ENCODE measurements at places on chromosomes 13 and 19. TPM values are rescaled to one million over a fixed set of nuclear protein-coding genes. Genes with fewer than 3 reads are reported as not detected.

GRCh38 chr19:16363133-16363851, 38.7 kb downstream of the KLF2 start:
- DNase-seq: no peak

Gene KIR3DL2
- not detected for total RNA-seq

DNA sequence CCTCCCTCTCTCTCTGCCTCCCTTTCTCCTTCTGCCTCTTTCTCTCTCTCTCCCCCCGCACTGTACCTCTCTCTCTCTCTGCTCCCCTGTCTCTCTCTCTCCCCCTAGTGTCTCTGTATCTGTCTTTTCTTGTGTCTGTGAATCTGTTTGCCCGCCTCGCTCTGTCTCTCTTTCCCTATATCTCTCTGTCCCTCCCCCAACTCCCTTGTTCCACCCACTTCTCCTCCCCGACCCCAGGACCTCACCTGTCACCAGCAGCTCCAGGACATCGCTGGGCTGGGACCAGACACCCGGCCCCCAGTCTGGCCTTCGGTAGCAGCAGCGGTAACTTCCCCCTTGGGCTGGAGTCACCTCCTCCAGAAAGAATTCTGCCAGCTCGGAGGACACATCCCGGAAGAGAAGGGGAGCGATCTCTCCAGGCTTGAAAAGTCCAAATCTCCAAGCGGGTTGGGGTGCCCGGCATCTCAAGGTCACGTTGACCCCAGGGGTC, 3.9 kb downstream of the OSCAR start:
- DNase-seq: no peak

DNA sequence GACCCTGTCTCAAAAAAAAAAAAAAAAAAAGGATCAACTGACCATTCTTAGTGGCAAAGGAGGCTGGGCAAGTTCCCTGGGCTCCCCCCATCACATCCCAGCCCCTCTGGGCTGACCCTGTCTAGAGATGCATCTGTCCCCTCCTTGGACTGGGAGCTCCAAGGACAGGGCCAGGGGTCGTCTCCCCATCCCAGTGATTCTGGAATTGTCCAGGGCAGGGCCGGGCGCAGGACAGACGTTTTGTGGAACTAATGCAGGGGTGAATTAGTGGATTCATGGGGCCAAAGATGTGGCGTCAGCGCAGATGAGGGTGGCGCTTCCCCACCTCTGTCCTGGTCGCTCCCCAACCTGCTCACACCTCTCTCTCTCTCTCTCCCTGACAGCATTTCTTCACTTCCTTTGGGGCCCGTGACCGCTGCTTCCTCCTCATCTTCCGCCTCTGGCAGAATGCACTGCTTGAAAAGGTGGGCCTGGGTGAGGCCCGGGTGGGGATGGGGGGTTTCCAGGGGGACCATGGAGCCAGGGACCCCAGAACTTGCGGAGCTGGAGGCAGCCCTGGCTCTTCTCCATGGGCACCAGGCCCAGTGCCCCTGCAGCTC, 11.1 kb downstream of the GRAMD1A start:
- no peak for DNase-seq

GRCh38 chr19:45473682-45474605, 6.1 kb downstream of the FOSB start:
- DNase-seq: no peak

Gene APOC4
- total RNA-seq: not detected

Gene PEAK3
- total RNA-seq: 2.6 TPM

DNA sequence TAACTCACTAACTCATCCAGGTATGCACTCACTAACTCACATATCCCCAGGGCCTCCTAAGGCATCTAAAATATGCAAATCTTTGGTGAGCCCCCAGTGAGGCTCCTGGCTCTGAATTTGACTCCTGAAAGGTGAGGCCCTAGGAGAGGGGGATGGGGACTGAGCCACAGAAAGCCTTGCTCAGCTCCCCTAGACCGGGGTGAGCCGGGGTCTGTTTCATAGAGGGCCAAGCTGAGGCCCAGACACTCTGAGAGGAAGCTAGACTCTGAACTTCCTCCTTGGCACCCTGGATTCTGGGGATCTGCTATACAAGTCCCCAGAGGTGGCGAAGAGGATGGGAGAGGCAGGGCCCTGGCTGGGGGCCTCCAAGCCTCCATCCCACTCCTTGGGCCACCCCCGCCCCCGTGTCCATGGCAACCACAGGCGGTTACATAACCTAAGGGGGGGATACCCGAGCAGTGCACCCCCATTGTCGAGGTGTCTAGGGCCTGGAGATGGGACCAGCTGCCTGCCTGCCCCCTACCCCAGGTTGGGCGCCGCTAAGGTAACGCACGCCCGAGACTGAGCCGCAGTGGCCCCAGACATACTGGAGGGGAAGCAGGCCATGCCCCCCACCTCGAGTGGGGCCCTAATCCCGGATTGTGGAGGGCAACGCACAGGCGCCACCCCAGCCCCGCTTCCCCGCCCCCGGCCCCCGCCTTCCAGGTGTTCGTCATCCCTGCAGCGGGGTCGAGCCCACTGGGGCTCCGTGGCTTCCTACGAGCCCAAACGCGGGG, 646 bp downstream of the ABHD8 start:
- no peak for DNase-seq

Gene ABCA7
- 19.9 TPM for total RNA-seq

DNA sequence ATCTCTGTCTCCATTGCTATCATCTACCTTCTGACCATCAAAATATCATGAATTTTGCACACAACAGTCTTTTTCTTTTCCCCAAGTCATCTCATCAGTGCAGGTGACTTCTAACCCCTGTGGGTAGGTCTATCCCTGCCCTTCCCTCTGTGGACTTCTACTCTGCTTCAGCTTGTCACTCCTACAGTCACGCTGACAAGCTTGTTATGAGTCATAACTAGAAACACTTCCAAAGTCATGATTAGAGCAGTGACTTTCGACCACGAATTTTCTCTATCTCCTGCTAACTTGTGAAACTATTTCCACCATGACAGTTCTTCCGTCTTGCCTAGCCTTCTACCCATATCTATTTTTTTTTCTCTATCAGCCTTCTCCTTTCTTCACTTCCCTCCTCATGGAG, 343.7 kb upstream of the ARGLU1 start:
- DNase-seq: no peak

Gene EBI3
- total RNA-seq: 5.8 TPM

DNA sequence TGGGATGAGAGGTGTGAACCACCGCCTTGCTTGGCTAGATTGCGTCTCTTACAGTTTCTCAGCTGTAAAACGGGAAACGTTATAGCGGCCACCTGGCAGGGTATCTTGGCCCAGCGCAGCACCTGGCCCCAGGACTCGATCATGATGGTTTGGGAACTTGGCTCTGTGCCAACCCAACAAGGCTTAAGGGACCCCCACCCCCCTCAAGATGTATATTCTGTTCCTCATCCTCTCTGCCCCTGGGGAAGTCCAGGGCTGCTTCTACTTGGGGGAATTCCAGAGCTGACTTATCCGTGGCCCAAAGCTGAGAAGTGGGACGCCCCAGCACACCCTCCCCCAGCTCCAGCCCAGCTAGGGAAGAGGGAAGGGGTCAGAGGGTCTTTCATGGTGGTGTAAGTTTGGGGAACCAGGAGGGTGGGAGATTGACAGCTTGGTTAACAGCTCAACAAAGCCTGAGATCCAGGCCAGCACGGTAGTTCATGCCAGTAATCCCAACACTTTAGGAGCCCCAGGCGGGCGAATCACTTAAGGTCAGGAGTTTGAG, 695 bp downstream of the ICAM1 start:
- DNase-seq: no peak

Gene DAND5
- total RNA-seq: not detected

Gene KLK3
- not detected for total RNA-seq

DNA sequence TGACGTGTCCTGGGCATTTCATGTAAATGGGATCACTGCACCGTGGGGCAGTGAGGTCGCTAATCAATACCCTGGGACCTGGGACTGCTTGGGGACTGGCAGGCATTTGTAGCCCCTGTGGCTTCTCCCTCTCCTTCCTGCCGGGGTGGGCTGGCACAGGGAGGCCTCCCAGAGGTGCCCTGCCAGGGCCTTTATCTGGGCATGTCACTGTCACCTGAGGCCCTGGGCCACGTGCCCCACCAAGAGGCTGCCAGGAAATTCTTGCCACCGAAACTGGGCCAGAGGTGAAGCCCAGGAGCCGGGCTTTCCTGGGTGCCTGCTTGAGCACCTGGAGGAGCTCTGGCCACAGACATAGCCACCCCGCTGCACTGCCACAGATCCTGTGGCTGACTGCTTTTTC, 1.8 kb upstream of the NMRK2 start:
- no peak for DNase-seq

GRCh38 chr19:539429-540030, 4.3 kb upstream of the GZMM start:
- DNase-seq: no peak

- DNase-seq: no peak
These were observed 47.1 kb downstream of the MLLT1 start for GRCh38 chr19:6232601-6233055.

DNA sequence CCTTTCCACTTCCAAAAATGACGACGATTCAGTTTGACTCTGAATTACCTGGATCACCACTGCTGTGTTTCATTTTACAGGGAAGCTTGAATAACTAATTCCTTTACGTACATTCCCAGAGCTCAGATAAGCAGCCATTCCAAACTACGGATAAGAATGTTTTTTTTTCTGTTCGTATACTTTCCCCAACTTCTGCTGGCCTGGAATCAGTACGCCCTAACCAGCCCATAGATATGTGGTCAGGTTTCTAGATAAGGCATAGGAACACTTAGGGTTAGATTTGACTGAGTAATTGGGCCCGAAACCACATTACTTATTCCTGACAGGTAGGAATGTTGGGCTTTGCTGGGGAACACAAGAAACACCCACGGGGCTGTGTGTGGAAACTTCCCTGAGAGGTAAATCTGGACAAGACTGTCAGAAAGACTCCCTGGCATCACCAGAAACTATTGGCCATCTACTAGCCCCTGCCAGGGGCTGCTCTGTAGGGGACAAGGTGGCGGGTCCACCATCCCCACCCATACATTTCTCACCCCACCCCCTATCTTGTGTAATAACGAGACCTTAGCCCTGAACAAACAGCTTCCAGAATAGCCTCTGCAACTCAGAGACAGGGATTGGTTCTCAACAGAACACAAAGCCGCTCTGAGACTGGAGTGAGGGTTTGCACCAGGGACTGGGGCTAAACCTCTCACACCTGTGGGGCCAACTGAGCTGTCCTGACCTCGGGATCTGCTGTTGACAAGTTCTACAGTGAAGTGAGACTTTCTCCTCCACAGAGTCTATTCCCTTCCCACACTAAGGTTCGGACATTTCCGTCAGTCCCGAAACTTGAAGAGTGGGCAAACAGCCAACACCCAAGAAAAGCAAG, 15.6 kb downstream of the RHPN2 start:
- DNase-seq: no peak

GRCh38 chr19:8655340-8655709, 24.9 kb downstream of the NFILZ start:
- no peak for DNase-seq

- no peak for DNase-seq
These were observed 9.2 kb upstream of the GMIP start for GRCh38 chr19:19652482-19653295.

Gene FUT3
- not detected for total RNA-seq

Gene ZNF100
- 17.7 TPM for total RNA-seq

GRCh38 chr19:14494910-14495671, 836 bp downstream of the GIPC1 start:
- no peak for DNase-seq

- no peak for DNase-seq
These were observed 441 bp downstream of the GJB2 start for GRCh38 chr13:20192158-20192835.
